Cortex of kidney (tissue), 1 donor: ENCODE measurements at places on chromosomes 16 and 17.

GRCh38 chr17:40960144-40960543, 6.6 kb downstream of the KRT39 start:
- DNase-seq = no peak

DNA sequence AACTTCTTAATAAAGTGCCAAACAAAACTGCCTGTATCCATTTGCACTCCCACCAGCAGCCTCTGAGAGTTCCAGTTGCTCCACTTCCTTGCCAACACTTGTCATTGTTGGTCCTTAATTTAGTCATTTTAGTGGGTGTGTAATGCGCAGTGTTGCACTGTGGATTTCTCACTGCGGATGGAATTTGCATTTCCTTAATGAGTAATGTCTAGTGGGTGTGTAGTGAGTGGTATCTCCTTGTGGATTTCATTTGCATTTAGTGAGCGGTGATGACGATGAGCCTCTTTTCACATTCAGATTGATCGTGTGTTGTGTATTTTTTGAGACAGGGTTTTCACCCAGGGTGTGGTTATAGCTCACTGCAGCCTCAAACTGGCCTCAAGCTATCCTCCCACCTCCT, 4.1 kb upstream of the MSLN start:
- no peak for DNase-seq

DNA sequence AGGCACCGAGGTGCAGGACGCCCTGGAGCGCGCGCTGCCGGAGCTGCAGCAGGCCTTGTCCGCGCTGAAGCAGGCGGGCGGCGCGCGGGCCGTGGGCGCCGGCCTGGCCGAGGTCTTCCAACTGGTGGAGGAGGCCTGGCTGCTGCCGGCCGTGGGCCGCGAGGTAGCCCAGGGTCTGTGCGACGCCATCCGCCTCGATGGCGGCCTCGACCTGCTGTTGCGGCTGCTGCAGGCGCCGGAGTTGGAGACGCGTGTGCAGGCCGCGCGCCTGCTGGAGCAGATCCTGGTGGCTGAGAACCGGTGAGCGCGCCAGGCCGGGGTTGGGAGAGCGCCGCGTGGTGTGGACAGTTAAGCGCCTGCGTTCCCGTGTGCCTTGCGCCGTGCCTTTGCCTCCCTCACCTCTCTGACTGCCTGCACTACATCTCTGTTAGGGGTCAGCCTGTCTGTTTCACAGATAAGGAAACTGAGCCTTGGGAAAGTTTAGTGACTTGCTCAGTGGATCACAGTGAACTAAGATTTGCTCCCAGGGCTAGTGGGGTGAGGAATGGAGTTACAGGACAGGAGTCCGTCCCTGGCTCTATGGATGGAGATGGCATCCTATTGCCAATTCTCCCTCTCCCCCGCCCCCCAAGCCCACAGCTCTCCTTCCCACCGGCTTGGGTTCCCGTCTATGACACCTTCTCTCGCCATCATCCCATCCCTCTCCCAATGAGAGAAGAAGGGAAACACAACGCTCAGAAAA, 880 bp downstream of the SARM1 start:
- DNase-seq = no peak

DNA sequence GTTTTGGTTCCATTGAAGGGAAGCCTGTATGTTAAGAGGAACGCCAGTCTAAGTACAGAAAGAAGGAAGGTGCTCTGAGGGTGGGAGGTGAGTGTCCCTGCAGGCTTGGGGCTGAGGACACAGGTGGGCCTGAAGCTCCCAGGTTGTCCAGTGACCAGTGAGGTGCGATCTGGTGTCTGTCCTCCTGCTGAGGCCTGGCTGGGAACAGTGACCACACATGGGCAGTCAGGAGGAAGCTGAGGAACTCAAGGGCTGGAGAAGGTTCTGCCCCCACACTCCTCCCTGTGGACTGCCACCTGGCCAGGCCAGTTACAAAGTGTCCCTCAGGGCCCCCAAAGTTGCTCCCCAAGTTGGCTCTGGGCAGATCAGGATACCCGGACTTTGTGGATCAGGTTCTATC, 102.1 kb downstream of the N4BP1 start:
- DNase-seq = no peak

GRCh38 chr17:60127068-60128064, 22.4 kb upstream of the CA4 start:
- no peak for DNase-seq

- no peak for DNase-seq
Measured at GRCh38 chr16:27657811-27658210, 107.9 kb downstream of the KATNIP start.

DNA sequence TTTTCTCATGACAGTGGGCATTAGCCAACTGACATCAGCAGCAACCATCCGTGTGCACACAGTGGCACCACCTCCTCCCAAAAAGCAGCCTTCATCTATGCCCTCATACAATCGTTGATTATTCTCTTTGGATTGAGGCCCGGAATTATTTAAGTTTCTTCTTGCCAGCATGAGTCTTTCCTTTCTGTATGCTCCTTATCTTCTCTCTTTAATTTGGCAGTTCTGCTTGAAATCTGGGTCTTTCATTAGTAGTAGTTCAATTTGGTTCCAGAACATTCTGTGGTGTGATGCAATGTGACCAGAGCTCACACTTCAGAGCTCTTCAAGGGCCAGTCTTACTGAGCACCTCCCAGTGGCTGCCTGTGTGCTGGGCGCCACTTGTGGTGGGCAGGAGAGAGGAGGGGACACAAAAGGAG, 52.2 kb upstream of the STH start:
- no peak for DNase-seq

- DNase-seq = no peak
Measured at GRCh38 chr17:77644181-77645071, 314.1 kb upstream of the TNRC6C start.

- no peak for DNase-seq
Measured at GRCh38 chr17:76080768-76081287, 1.8 kb downstream of the ZACN start.

DNA sequence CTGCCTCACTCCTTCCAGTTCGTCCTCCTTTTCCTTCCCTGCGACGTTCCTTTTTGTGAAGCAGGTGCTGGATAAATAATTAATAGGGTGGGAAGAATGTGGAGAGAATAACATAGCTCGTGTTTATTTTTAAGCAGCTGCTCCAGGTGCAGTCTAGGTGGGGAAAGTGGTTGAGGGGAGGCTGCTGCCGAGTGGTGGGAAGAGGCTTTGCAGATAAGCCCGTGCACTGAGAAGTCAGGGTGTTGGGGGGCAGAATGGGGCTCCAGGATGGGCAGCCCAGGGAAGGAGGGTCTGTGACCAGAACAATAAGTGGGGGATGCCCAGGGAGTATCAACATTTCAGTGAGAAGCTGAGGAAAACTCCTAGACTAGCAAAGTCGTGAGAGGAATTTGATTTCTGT, 300.5 kb downstream of the CPPED1 start:
- DNase-seq = no peak

DNA sequence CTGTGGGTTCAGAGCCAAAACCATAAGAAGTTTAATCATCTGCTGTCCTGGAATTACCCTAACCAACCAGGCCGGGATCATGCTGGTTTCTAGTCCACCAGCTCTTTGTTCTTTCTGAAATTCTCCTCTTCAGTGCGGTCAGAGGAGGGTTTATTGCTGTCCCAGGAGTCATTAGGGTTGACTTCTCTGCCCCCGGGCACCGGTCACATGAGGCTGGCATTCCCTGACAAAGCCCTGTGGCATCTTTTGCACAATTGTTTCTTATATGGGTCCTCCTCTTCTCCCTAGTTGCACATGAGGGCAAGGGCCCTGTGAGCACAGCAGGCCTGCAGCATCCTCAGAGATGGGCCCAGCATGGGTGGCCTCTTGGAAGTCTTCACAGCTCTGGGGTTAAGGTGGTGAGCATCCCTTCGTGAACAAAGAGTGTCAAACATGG, 243.9 kb downstream of the IRF8 start:
- no peak for DNase-seq

GRCh38 chr17:72136692-72137091, 15.9 kb downstream of the SOX9 start:
- no peak for DNase-seq

DNA sequence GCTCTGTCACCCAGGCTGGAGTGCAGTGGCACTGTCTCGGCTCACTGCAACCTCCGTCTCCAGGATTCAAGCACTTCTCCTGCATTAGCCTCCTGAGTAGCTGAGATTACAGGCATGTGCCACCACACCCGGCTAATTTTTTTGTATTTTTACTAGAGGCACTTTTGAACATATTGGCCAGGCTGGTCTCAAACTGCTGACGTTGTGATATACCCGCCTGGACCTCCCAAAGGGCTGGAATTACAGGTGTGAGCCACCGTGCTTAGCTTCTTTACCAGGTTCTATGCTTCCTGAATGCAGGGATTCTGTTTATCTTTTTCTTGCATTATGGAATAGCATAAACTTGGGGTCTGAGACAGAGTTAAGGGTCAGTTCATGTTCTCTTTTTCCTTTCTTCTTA, 317.9 kb upstream of the RBFOX1 start:
- DNase-seq = no peak

DNA sequence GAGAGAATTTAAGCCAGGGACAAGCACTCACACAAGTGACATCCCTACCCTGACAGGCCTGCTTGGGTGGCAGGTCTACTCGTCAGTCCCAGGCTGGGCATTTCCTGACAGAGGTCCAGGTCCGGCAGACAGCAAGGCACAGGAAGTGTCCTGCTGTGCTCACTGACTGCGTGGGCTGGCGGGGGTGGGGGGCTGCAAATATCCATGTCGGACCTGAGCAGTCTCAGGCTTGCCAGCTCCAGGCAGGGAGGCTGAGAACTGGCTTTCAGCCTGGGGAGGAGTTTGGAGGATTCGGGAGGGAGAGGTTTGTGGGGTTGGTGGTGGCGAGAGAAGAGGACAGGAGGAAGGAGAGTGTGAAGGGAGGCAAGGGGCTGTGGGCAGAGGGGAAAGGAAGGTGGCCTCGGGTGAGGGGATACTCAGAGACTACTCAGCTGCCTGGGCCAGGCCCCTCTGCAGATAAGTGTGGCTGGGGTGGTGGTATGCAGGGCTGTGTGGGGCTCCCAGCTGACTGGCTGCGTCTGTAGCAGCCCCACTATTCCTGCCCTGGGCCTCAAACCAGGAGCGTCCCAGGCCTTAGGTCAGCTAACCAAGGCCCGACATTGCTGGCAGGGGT, 7.8 kb downstream of the HIC1 start:
- no peak for DNase-seq

- DNase-seq = no peak
Measured at GRCh38 chr17:74361230-74362068, at the start of gene BTBD17. TSS of gene BTBD17 (minus strand) at chr17:74361868. CDS start at chr17:74361819, 49 bp downstream.

- no peak for DNase-seq
Measured at GRCh38 chr16:17423221-17423620, 47.5 kb downstream of the XYLT1 start.

- DNase-seq = no peak
Measured at GRCh38 chr17:7029659-7030058, 6.2 kb upstream of the SLC16A13 start.

DNA sequence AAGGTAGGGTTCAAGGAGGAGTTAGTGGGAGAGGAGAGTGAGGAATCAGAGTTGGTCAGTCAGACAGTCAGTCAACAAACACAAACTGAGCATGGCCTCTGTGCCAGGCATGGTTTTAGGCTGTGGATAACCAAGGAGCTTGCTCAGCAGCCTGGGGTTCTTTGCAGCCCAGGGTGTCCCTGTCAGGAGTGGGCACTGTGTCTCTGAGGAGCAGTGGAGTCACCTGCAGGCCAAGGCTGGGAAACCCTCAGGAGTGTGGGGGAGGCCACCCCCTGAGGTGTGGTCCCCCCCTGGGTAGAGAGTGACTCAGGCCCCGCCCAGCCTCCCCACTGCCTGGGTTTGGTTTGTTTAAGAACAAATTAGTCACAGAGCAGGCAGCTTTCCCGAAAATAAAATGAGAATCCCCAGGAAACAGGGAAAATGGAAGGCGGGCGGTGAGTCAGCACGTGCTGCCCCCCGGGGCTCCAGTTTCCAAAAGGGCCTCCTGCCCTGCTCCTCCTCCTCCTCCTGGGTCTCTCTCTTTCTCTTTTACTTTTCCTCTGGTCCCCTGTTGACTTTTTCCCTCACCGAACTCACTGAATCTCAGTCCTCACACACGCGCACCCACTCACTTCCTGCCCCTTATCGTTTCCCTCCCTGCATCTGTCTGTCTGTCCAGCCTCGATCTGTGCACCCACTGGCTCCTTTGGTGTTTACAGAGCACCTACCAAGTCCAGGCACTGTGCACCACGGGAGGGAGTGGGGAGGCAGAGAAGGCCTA, 44.3 kb downstream of the SOCS3 start:
- DNase-seq = no peak

- DNase-seq = no peak
Measured at GRCh38 chr16:48155926-48156789, at the start of gene ABCC12. TSS of gene ABCC12 (minus strand) at chr16:48155993. CDS start at chr16:48146424, 9,569 bp downstream.

GRCh38 chr17:2850991-2851390, 54.8 kb downstream of the RAP1GAP2 start:
- no peak for DNase-seq

- no peak for DNase-seq
Measured at GRCh38 chr17:58303971-58304749, 23.4 kb upstream of the MPO start.

GRCh38 chr16:51402785-51403184, 251.7 kb upstream of the SALL1 start:
- no peak for DNase-seq

DNA sequence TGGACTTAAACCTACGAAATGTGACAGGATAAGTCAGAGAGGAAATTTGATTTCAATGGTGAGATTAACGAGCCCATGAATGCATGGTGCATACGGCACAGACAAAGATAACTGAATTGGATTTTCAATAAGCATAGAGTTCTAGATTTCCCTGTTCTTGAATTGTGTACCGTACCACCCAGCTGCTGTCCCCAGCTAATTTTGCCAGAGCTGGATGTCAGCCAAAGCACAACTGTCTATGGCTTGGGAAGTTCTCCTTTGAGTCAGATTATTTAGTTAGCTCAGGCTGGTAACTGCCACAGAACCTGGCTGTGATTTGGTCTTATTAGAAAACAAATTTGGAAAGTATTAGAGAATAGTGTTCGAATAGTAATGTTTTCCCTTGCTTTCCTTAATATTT, 143.1 kb downstream of the CDH13 start:
- DNase-seq = no peak

GRCh38 chr17:63317166-63317840, 128.8 kb downstream of the CYB561 start:
- DNase-seq = no peak

DNA sequence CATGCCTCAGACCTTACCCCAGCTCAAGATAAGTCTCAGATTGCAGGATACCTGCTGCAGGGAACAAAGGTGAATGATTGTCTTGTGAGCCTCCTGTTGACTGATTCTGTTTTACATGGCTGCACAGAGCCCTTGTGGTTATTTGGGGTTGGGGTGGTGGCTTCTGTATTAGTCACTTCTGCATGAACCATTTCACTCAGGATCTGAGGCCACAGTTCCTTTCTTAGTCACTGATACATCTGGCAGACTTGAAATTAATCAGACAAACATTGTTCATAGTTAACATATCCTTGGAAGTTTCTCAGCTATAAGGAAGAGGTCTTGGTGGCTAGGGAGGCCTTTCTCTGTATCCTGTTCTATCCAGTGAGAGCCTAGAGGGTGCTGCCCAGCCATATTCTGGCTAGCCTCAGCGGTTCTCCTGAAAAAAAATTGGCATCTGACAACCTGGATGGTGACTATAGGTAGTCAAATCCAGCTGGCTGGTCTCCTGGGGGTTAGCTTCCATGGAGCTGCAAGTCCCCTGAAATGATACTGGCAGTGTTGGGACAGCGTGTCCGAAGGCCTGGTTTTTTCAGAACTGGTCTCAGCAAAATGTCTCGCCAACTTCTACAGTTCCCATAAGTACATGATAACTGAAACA, 8.4 kb upstream of the PLK1 start:
- no peak for DNase-seq
